ENCODE measurements at places on chromosomes 1 and 21.

GRCh38 chr1:24928689-24929397, 1.2 kb downstream of the RUNX3 start:
- peak; percentile 30 for DNase-seq

- DNase-seq = no peak
Measured at GRCh38 chr1:222769181-222769580, 32.2 kb downstream of the FAM177B start.

DNA sequence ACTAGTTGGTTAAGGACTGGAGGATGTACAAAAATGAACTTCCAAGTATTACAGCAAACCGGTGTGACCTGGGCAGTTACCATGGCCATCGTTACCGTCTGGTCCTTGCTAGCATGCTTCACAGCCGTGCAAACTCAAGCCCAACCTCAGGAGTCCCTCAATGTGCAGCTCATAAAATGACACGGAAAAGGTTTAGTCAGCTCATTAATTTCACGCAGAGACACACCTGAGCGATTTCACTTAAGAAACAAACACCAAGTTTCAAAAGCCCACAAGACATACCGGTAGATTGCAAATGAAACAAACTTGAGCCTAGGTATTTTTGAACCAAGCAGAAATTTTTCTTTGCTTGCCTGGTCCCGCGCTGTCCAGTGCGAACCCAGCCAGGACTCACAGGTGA, 105.0 kb upstream of the ADAR start:
- DNase-seq = no peak

- DNase-seq = peak; percentile 14
Measured at GRCh38 chr1:214739621-214740238, 136.7 kb downstream of the CENPF start.

DNA sequence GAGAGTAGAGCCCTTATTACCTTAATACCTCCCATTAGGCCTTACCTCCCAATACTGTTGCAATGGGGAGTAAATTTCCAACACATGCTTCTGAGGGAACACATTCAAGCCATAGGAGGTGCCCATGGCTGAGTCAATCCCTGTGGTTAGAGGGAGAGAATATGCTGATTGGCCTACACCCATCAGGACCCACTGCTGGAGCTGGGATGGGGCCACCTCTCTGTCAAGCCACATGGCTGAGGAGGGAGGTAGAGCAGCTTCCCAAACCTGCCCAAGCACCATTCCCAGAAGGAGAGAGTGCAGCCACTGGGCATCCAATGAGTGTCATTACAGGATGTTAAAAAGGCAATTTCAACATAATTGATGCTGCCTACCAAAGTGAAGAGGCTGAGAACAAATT, 228.1 kb downstream of the C1orf94 start:
- no peak for DNase-seq

DNA sequence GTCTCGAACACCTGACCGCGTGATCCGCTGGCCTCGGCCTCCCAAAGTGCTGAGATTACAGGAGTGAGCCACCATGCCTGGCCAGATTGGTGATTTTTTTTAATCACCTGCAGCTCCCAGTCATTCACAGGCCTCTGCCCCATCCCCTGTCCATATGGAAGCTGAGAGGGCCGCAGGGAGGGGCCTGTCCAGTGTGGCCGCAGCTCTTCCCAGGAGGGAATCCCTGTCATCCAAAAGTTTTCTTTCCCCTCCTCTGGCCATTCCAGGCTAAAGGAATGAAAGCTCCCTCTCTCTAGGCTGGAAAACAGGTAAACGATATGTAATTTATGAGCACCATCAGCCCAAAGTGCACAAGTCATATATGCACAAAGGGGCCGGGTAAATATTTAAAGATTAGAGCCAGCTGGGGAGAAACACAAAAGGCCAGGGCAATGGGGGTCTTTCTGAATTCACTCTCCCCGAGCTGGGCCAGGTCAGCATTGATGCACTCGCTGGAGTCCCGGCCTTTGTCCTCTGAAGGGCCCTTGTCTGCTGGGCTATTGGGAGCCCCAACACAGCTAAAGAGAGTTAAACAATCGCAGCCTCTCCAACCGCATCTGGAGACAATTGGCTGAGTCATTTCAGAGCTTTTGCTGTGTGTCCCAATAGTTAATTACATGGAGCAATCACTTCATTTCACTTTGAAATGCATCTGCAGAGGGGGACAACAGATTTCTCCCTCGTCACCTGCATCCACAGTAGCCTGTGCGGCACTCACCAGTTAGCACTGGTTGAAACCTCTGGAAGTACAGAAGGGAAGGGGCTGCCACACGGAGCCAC, 3.8 kb upstream of the HES3 start:
- no peak for DNase-seq

DNA sequence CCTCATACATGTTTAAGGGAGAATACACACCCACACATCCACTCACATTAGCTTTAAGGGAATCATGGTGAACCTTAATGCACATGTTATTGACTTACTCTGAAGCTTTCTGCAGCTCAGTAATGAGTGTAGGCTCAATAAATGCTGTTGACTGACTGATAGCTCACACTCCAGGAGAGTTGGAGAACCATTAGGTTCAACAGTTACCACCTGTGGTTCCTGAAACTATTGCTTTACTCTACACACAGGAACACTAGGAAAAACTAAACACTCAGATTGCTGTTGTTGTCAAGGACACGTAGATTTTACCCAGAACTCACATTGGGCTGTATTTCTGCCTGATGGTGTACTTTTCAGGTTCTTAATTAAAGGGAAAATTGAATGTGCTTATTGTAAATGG, 37.3 kb downstream of the ZC3H11B start:
- no peak for DNase-seq

DNA sequence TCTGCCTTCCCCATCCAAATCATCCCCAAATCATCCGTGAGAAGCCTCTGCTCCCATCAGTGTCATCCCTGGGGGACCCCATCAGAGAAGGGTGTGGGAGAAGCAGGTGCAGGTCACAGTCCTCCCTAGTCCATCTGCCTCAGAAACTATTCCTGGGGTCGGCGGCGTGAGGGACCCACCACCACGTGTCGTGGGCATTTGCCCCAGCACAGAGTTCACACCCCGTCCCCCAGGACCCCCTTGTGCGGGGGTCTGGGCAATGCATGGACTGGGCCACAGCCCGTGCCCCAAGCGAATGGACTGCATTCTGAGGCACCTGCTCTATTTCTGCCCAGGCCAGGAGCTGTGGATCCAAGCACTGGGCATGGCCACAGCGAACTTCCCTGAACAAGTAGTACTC, 38.4 kb downstream of the ATF3 start:
- DNase-seq = no peak

GRCh38 chr1:153366261-153366660, 8.6 kb downstream of the S100A9 start:
- DNase-seq = no peak

GRCh38 chr1:38744452-38745350, 114.9 kb downstream of the RRAGC start:
- DNase-seq = no peak

GRCh38 chr1:153251087-153251486, 8.4 kb upstream of the LORICRIN start:
- no peak for DNase-seq

GRCh38 chr21:21182401-21183010, 184.3 kb downstream of the NCAM2 start:
- no peak for DNase-seq

GRCh38 chr21:33428669-33429068, 25.5 kb downstream of the IFNGR2 start:
- no peak for DNase-seq

Data from tongue (tissue), 3 donors.